ENCODE measurements at places on chromosomes 11 and 22.

GRCh38 chr11:44203270-44204043 lies 106.5 kb downstream of the ALX4 start:
- no peak for DNase-seq

DNA sequence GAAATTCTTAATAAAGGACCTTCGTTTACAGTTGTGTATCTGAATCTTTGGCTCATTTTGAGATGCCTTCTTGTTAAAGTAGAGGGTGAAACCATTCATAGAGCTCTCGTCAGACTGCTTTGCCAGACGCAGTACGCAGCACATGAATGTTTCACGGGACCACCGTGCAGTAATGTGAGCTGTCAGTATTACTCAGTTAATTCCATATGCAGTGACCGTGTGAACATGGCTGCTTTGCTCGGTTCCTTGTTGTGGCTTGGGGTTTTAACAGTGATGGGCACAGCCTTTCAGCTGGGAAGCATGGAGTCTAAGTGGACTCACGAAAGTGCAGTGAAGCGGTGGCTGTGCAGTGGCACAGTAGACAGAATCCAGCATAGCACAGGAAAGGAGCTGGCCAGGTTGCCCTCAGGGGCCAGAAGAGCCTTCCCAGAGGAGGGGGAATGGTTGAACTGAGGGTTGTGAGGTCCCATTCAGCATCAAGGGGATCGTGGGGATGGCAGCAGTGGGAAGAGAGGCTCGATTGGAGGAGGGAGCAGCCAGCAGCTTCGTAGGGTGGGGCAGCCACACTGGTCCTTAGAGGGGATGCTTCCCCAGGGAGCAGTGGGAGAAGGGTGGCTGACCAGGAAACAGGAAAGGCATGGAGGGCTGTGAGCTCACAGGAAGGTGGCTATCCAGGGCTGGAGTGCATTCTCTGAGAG lies 31.4 kb downstream of the PPFIA1 start:
- no peak for DNase-seq

DNA sequence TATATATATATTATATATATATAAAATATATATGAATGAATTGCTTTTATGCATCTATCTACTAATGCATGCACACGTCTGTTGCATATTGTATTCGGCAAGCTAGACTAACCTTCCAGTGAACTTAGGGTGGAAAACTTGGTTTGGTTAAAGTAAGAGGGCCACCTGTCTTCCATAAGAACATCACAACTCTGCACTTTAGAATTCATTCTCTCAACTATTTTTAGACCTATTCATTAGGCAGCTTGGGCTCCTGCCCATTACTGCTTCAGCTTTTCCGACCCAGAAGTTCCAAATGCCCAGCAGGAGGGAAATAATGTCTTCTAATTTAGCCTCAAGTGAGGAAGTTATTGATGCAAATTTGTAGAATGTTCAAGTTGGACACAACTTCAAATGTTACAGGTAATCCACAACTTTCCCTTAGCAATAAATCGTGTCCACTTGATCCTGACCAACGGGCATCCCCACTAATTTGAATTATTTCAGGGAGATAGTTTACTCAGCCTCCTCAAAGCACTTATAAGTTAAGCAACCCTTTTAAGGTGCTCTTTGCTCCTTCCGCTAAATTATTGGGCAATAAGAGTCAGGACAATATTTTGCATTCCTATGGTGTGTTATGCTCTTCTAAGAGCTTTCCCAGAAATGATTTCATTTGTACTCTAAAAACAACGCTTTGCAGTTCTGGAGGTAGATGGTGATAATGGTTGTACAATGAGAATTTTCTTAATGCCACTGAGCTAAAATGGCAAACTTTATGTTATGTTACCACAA lies 132.3 kb downstream of the OPCML start:
- DNase-seq: no peak

DNA sequence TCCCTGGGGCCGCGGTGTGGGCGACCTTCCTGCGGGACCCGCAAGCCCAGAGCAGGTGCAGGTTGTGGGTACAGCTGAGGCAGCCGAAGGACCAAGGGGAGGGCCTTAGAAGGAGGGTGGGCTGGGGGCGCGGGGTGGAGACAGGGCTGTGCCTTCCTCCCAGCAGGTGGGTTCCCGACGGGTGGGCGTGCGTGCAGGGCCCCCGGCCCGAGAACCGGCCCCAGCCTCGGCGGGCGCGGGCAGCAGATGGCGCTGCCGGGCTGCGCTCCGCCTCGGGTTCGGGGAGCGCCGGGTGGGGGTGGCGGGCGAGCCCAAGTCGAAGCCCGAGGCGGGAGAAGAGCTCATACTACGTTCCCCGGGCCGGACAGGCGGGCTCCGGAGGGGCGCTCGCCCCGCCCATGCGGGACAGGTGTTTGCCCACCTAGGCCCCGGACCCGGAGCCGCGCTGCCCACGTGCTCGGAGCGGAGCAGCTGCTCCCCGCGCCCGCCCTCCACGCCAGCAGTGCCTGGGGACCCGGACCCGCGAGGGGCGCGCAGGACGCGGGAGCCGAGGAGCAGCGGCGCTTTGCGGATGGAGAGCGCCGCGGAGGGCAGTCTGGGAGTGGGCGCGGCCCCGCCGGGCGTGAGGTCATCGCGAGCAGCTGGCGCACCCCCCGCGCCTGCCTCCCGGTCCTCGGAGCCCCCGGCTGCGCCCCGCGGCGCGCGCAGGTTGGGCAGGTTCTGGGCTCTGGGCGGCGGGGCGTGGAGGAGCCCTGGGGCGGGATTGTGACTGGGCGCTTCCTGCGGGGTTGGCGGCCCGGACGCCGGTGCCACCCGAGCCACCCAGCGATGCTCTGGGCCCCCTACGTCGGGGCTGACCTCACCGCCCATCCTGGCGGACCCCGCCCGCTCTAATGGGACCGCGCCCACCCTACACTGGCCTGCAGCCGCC lies 25.3 kb downstream of the DUSP8 start:
- no peak for DNase-seq

DNA sequence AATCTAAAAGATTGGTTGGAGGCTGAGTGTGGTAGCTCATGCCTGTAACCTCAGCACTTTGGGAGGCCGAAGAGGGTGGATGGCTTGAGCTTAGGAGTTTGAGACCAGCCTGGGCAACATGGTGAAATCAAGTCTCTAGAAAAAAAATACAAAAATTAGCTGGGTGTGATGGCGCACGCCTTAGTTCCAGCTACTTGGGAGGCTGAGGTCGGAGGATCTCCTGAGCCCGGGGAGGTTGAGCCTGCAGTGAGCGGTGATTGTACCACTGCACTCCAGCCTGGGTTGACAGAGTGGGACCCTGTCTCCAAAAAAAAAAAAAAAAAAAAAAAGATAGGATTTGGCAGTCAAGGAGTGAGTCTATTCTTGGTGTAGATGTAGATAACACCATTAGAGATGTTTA lies 10.6 kb downstream of the FOLR1 start:
- DNase-seq: no peak

- no peak for DNase-seq
These were observed 34.0 kb upstream of the TFIP11 start for GRCh38 chr22:26546282-26546681.

GRCh38 chr11:1152316-1153104 lies 5.2 kb upstream of the MUC5AC start:
- DNase-seq: no peak

DNA sequence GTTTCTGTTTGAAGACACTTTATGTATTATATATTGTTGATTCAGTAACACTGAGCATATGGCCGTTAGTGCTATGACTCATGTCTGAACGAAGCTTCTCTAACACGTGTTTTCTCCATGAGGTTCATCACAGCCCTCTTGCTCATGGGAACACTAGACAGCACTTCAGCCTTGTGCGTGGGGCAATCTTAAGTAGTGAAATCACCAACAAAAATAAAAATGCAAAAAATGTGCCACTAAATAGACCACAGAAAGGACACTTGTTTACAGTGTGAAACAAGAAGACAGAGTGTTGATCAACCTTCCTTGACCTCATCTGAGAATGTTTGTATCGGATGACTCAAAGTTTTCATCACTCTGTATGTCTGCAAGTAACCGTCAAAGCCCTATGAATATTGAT lies 94.5 kb downstream of the FDX1 start:
- no peak for DNase-seq

DNA sequence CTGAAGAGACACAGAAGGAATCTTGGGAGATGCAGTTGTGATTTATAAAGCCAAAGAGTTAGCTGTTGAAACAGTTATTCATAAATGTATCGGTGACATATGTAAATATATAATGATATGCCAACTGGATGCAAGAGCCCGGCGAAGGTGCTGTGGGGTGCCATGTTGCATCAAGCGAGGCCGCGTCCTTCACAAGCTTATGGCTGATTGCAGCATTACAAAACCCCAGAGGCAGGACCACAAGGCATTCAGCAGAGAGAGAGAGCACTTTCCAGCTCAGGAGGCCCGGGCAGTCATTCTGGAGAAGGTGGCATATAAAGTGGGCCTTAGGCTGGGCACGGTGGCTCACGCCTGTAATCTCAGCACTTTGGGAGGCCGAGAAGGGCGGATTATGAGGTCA lies 65.6 kb downstream of the LARGE1 start:
- DNase-seq: no peak

- DNase-seq: no peak
These were observed 589.0 kb upstream of the ANO5 start for GRCh38 chr11:21603886-21604285.

GRCh38 chr11:128819198-128819597 lies 47.9 kb downstream of the KCNJ1 start:
- DNase-seq: no peak

DNA sequence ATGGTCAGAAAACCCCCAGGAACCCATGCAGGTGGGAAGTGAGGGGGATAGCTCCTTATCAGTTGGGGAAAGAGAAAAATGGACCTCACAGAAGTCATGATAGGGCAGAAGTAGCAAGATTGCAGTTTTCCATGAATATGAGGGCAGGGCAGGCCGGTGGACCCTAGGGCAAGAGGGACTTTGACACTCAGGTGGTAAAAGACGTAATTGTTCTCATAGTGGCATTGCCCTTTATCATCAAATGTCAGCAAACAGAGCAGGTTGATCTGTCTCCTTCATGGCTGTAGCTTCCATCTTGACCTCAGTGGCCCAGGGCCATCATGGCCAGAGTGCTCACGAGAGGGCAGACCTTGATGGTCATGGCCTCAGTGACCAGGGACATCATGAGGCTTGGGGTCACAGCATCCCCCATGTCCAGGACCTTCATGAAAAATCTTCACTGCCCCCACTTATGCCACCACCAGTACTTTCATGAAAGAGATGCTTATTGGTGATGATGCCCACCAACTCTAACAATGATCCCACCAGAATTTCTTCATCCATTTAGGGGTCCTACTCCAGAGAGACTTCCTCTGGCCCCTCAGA lies 127.1 kb downstream of the SNX19 start:
- DNase-seq: no peak

Data from activated CD4-positive, CD25-positive, alpha-beta regulatory T cell (primary cell).